ENCODE measurements at places on chromosomes 4 and X. TPM values are rescaled to one million over a fixed set of nuclear protein-coding genes. Genes with fewer than 3 reads are reported as not detected.

GRCh38 chr4:11468901-11469300 lies 40.2 kb upstream of the HS3ST1 start:
- no peak for DNase-seq

DNA sequence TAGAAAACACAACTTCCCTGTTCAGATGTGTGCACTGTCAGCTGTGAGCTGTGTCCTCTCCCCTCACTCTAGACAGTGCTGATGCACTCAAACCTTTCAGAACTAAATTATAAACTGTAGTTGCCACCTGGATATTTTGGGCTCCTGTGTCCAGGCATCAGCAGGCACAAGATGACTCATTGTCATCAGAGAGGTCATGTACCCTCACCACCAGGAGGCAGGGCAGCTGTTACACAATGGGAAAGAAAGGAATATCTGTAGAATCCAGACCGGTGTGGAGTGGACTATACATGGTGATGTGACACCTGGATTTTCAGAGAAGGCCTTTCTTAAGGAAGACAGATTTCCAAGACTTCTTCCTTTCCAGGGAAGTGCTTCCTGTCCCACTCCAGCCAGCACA lies 854.4 kb upstream of the AGA start:
- DNase-seq = no peak

GRCh38 chrX:56802428-56802827 lies 73.4 kb downstream of the NBDY start:
- DNase-seq = no peak

DNA sequence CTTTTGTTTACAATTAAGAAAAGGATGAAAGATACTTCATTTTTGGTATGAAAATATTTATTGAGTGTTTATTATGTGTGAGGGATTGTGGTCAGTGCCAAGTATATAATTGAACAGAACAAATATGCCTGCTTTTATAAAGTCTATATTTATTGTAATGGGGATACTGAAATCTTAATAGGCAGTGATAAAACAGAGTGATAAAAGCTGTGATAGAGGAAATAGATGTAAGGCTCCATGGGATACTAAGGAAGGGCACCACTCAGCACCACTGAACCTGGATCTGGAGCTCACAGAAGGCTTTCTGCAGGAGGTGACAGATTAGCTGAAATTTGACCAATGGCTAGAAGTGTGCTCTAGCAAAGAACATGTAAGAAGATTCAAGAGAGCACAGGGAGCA lies 263.5 kb downstream of the C4orf33 start:
- no peak for DNase-seq

GRCh38 chrX:10090319-10090718 lies 66.5 kb upstream of the CLCN4 start:
- DNase-seq = no peak

TNIP3 gene
- 1.9 TPM for polyA plus RNA-seq

ATP8A1 gene
- 27.6 TPM for polyA plus RNA-seq
